Pancreas (tissue), 10 donors: ENCODE measurements at places on chromosomes 5 and 9.
A peak's percentile ranks its signal among the peaks of the same experiment; 100 is the strongest.

- no peak for DNase-seq
These were observed 3.6 kb downstream of the SRA1 start for GRCh38 chr5:140553657-140554056.

- no peak for DNase-seq
These were observed 303.4 kb upstream of the ATP10B start for GRCh38 chr5:161155451-161155850.

- no peak for DNase-seq
These were observed 919.0 kb downstream of the TAF11L14 start for GRCh38 chr5:18553269-18553668.

- no peak for DNase-seq
These were observed 1.2 kb upstream of the PSAT1 start for GRCh38 chr9:78295731-78296130.

DNA sequence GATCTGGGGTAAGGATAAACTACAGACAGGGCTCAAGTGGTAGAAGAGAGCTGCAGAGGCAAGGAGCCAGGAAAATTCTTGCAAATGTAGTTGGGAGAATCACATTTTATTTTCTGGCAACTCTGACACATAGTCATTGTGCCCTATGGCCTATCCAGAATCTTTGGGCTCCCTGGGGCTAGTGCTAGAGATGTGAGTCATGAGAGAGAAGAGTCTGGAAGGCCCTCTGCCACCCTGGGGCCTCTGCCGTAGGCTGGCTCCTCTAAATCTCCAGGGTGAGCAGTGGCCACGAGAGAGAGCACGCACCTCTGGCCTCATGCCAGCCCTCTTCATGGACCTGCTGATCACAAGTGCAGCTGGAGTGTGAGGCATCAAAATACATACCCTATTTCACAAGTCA lies 74.3 kb upstream of the SSBP2 start:
- DNase-seq = no peak

DNA sequence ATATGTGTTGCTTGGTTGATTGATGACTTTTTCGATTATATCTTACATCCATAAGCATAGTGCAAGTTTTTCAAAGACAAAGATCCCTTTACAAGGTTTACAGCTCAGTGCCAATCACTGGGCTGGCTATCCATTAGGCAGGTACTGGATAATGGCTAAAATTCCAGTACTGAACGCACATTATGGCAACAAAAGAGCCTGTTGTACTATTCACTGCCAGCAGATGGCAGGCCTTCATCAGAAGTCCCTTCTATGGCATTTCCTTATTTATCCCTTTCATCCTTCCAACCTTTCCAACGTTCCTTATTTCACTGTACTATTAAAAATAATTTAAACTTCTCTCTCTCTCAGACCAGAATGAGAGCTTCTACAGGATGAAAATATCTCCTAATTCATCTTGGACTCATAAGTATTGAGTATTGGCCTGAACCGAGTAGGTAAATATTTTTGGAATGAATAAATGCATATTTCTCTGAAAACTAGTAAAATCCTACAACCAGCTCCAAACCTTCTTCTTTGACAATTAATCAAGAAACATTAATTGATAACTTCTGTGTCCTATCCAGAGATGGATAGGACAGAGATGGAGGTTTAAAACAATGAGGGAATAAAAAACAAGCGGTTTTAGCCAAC lies 6.7 kb upstream of the WNT8A start:
- no peak for DNase-seq

DNA sequence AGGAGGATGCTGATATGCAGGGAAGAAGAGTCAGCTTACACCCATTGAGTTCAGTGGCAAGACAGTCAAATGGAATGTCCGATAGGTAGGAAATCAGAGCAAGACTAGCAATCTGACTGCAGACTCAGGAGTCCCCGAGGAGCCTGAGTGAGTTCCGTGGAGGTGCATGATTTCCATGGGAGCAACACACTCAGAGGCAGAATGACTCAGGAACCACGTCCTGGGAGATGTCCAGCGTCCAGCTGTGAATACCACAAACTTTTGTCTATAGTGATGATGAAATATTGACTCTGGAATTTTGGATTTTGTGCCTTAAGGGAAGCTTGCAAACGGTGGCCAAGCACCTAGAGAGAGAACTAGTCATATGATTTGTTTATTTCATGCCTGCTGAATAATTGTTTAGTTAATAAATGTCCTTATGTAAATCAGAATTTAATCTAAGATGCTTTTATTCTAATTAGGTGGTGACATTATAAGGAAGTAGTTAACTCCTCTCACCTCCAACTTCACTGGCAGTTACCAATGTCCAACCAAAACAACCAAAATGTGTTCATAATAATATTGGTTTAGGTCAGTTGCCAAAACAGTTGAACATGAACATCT lies 100.4 kb downstream of the PDE4D start:
- DNase-seq = no peak

- no peak for DNase-seq
These were observed 3.1 kb upstream of the ZNF474 start for GRCh38 chr5:122126177-122126755.

GRCh38 chr5:136979131-136979530 lies 520.0 kb downstream of the SPOCK1 start:
- no peak for DNase-seq

- DNase-seq = no peak
These were observed 20.6 kb upstream of the IL7R start for GRCh38 chr5:35835796-35836742.

GRCh38 chr9:35517552-35518224 lies 27.8 kb downstream of the RUSC2 start:
- no peak for DNase-seq

DNA sequence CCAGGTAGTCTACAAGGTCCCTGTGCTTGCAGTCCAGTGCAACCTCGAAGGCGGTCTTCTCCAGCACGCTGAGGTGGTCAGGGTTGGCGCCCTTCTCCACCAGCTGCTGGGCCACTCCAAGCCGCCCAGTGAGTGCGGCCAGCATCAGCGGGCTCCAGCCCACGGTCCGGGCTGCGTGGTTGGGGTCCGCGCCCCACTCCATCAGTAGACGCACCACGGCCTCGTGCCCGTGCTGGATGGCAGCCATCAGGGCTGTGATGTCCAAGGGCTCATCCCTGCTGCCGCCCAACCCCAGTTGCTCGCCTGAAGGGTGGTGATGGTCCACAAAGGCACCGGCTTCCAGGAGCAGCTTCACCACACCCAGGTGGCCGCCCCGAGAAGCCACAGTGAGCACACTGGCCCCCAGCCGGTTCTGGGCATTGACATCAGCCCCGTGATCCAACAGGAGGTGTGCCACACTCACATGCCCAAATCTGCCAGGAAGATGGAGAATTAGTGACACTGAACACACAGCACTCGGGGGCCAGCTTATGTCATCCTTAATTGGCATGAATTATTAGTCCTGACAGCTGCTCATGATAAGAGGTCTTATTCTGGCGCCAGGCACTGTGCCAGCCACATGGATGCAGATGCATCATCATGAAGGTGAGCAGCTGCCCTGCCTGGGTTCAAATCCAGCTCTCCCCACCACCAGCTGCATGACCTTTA lies 6.1 kb downstream of the ANKS6 start:
- no peak for DNase-seq

DNA sequence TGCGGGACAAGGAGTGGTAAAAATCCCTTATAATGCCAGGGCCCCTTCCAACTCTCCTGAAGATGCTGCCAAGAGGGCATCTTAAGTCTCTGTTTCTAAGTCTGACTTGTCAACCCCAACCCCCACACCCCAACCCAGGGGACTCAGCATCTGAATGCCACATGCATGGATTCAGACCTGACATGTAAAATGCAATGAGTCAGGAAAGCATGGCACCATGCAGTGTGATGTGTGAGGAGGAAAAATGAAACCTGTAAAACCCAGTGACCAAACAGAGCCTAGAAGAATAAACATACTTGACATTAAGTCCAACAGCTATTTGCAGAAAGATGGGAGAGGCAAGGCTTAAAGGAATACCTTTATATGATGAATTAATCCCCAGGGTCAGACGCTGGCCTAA lies 112.4 kb downstream of the ASTN2 start:
- no peak for DNase-seq

- DNase-seq = no peak
These were observed 163.8 kb upstream of the KLF4 start for GRCh38 chr9:107653263-107653821.

DNA sequence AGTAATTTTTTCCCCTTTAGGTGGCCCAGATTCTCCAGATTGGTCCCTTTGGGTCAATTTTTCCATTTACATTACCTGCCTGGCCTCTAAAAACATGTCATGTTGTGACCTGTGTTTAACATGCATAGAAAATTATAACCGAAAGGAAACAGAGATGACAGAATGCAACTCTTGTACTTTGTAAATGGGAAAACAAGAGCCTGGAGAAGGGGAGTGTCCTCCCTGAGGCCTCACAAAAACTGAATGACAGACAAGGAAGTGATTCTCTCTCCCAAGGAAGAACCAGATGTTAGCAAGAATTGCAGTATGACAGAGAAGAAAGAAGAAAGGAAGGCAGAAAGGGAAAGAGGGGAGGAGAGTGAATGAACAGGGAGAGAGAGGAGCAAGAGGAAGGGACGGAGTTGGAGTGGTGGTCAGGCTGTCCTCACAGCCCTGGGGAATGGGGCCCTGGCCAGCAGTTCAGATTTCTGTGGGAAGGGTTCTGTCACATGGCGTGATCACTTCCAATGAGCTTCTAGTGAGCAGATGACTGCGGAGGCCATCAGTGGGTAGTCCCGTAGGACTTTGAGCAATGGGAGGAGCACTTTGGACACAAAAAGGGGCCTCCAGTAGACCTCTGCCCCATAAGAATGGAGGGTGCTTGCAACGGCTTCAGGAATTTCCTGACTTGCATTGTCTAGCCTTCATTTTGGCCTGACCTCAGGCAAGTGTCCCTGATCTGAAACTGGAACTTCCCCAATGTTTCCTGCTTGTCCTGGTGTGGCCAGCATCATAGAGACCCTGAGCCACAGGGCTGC lies 31.6 kb downstream of the ABLIM3 start:
- no peak for DNase-seq

GRCh38 chr5:179836225-179837019 lies 15.7 kb downstream of the SQSTM1 start:
- DNase-seq = peak; percentile 59

GRCh38 chr5:146507428-146507827 lies 8.6 kb downstream of the GPR151 start:
- DNase-seq = no peak

- DNase-seq = no peak
These were observed 140.2 kb upstream of the TRIM32 start for GRCh38 chr9:116546711-116547581.

- DNase-seq = no peak
These were observed 53.6 kb upstream of the IRX2 start for GRCh38 chr5:2805080-2805479.

- no peak for DNase-seq
These were observed 45.9 kb upstream of the TLX3 start for GRCh38 chr5:171263181-171263580.

DNA sequence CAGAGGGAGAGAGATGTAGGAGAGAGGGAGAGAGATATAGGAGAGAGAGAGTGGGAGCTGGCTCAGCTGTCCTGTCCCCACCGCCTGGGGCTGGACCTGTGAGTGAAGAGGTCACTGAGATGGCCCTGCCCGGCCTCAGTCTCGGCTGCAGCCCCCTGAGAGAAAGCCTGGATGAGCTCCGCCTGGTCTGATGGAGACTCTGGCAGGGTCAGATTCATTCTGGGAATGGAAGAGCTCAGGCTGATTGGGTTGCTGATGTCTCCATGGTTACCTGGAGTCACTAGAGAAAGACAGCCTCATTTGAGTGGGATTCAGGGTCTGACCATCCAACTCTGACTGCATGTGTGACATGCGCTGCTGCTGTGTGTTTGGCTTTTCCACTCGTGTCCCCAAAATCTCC lies 27.1 kb upstream of the SEMA4D start:
- no peak for DNase-seq

GRCh38 chr5:139671096-139671841 lies 23.1 kb downstream of the CXXC5 start:
- DNase-seq = no peak

DNA sequence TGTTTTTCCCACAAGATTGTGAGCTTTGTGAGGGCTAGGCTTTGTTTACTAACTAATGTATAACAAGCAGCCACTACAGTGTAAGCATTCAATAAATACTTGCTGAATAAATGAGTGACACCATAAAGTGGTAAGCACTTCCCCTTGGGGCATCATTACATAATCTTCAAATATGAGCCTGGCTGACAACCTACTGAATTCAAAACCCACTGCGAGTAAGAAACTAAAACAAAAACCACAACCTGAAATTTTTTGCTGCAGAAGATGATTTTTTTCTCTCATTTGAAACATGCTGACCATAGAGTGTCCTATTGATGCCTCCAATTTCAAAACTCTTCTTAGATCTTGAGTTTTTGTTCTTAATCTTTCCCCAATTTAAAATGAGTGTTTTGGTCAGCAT lies 331.3 kb upstream of the CCNG1 start:
- DNase-seq = no peak

DNA sequence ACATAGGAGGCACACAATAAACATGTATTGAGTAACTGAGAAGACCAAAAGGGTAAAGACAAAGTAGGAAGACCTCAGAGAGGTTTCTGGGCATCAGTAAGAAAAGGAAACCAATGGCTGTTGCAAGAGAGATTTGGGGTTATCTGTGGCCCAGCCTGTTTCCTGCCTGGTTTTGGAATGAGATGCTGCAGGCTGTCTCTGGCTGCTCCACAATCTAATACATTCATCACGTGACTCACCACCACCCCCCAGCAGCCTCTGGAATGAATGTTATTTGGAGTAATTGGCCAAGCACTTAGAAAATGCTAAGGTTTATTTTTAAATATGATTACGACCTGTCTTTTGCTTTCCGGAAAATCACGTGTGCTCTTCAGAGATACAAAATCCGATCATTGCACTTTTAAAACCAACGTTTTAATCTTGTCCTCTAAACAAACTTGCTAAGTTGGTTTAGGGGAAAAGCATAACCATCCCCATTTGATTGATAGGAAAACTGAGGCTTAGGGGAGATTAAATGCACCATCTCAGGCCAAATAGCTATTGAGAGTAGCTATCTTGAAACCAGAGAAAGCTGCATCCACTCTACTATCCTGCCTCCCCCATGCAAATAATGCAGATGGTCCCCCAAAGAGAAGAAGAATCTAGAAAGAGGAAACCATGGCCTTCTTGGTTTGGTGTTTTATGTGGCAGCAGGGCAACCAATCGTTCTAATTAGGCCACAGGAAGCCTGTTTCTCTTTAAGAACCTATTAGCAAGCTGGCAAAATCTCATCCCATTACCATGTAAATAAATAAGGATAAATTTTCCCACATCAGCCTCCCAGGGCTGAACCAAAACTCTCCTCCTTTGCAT lies 151.8 kb upstream of the ADRA1B start:
- no peak for DNase-seq

GRCh38 chr9:3916411-3916810 lies 383.5 kb downstream of the GLIS3 start:
- DNase-seq = no peak
